ENCODE measurements at places on chromosomes 12 and 14. TPM values are rescaled to one million over a fixed set of nuclear protein-coding genes. Genes with fewer than 3 reads are reported as not detected.

Gene GPR135
- 2.7 TPM for total RNA-seq

Gene HOXC4
- total RNA-seq = 6.7 TPM

Gene PCED1B
- total RNA-seq = 0.41 TPM

Gene TAPBPL
- 21.1 TPM for total RNA-seq

DNA sequence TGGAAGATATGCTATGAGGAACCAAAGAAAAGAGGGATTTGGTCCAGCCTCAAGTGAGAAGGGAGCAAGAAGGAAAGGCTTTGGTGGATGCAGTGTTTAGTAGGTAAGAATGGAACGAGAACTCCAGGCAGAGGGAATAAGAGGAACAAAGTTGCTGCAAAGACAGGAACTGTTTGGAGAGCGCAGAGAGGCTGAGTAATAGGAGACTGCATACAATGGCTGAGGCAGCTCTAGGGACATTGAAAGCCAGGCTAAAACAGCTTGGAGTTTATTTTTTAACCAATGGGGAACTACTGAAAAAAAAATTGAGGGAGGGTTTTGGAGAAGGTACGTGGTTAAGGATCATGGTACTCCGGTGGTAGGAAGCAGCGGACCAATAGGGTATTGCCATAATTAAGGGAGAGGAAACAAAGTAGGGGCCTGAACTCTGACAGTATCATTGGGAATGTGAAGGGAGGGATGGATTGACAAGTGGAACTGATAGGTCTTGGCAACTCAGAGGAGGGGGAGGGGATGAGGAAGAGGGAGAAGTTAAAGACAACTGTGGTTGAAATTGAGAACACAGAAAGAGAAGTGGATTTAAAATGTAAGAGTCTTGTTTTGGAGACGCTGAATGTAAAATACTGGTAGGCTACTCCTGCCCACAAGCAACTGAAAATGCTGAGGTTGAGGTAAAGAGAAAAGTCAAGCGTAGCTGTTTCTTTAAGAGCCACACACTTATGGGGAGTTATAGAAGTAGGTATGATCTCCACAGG lies 4.8 kb downstream of the ASCL4 start:
- H3K4me3 ChIP-seq = no peak overlapping the region
- DNase-seq = no peak
- peaks cover 70% of the 10 kb centered on the region for H3K27me3 ChIP-seq
- H3K4me1 ChIP-seq = no peaks in the 10 kb centered on the region
- H3K27ac ChIP-seq = no peak overlapping the region

Gene CRIP2
- 11.2 TPM for total RNA-seq

Gene LRTM2
- total RNA-seq = 0.95 TPM

DNA sequence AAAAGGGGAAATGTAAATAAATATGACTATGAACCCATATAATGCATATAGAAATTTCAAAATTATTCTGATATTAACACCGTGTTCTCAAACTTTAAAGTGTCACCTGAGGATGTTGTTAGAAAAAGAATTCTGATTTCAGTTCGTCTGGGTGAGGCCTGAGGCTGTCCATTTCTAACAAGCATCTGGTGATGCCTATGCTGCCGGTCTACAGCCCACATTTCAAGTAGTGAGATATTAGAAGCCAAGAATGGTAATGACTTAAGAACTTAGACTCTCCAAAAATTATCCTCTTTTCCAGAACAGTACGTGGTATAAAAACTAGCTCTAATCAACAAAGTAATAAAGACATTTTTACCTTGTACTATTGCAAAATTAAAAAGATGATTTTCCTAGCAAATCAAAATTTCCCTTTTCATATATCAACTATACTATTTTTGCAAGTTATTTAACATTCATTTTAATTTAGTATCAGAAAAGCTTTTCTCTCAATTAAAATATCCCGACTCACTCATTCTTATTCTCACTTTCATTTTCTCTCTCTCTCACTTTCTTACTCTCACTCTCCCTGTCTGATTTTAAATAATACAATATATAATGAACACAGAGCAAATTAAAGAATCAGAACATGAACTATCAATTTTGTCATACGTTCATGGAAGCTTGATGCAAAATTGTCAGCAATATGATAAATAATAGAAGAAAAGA lies 35.0 kb downstream of the PIK3C2G start:
- no peak overlapping the region for H3K4me3 ChIP-seq
- H3K4me1 ChIP-seq = no peaks in the 10 kb centered on the region
- DNase-seq = no peak
- H3K36me3 ChIP-seq = peaks cover 14% of the 10 kb centered on the region
- H3K27me3 ChIP-seq = no peaks in the 10 kb centered on the region

Gene TCL1B
- not detected for total RNA-seq

DNA sequence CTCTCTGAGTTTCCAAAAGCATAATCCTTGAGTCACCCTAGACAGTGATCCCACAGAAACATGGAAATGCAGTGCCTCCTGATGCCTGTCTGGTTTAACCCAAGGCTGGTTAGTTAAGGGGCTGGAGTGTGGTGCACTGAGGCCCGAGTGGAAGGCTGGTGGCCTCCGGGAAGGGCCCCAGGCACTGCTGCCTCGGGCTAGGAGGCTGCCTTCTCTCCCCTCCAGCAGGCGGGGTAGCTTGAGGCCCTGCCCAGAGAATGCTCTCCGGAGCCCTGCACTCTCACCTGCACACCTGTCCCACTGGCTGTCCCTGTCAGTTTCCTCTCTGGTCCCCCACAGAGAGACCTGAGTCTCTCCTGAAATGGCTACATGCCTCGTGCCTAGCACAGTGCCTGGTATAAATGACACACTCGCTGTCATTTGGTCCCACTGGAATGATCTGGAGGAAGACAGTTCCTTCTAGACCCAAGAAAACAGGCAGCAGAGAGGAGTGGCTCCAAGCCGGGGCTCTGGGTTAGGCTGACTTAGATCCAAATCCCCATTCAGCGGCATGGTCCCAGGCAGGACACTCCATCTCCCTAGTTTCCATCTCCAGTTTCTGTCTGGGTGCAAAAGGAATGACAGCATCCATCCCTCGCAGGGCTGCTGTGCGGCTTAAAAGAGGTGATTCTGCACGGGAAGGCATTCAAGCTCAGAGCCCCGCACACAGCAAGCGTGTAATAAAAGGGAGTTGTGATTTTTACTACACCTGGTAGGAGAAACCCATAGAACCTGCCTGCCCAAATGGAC lies 54.0 kb downstream of the RBM19 start:
- no peak for DNase-seq
- H3K36me3 ChIP-seq = peaks cover 6% of the 10 kb centered on the region
- H3K27ac ChIP-seq = no peak overlapping the region
- no peak overlapping the region for H3K4me3 ChIP-seq

- H3K27ac ChIP-seq = no peak overlapping the region
- H3K36me3 ChIP-seq = peaks cover under 1% of the 10 kb centered on the region
- no peaks in the 10 kb centered on the region for H3K27me3 ChIP-seq
- H3K4me1 ChIP-seq = no peaks in the 10 kb centered on the region
- H3K4me3 ChIP-seq = no peak overlapping the region
Observed at GRCh38 chr14:29846339-29847055, 81.2 kb downstream of the PRKD1 start.

Gene GNB3
- 6.3 TPM for total RNA-seq

Gene SDSL
- 4.5 TPM for total RNA-seq

DNA sequence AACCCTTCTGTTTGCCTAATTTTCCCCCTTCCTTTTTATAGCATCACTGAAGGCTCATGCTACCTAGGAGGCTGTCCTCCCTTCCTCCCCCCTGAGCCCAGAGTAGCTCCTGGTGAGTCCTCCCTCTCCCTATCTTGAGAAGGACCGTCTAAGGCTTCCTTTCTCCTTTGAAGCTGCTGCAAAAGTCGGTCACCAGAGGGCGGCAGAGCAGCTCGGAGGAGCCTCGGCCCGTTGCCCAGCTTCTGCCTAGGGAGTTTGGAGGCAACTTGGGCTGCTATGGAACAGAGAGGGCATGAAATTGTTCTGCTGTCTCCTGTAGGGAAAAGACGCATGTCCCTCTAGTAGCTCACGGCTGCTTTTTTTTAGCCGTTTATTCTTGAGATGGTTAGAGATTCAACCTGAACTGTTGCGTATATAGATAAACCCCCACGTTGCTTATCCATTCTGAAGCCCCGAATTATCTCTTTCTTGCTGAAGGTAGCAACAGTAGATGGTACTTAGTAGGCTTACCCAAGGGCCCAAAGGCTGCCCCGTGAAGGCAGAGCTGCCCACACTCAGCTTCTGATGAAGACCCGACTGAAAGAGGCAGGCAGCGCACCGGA lies 5.7 kb downstream of the WNT5B start:
- peaks cover 6% of the 10 kb centered on the region for H3K4me1 ChIP-seq
- H3K27ac ChIP-seq = peak overlapping the region; percentile 47
- peaks cover 51% of the 10 kb centered on the region for H3K27me3 ChIP-seq
- no peak for DNase-seq

All from type B pancreatic cell (in vitro differentiated cells).